HL-60 (cell line): ENCODE measurements at places on chromosomes 1 and 21.

DNA sequence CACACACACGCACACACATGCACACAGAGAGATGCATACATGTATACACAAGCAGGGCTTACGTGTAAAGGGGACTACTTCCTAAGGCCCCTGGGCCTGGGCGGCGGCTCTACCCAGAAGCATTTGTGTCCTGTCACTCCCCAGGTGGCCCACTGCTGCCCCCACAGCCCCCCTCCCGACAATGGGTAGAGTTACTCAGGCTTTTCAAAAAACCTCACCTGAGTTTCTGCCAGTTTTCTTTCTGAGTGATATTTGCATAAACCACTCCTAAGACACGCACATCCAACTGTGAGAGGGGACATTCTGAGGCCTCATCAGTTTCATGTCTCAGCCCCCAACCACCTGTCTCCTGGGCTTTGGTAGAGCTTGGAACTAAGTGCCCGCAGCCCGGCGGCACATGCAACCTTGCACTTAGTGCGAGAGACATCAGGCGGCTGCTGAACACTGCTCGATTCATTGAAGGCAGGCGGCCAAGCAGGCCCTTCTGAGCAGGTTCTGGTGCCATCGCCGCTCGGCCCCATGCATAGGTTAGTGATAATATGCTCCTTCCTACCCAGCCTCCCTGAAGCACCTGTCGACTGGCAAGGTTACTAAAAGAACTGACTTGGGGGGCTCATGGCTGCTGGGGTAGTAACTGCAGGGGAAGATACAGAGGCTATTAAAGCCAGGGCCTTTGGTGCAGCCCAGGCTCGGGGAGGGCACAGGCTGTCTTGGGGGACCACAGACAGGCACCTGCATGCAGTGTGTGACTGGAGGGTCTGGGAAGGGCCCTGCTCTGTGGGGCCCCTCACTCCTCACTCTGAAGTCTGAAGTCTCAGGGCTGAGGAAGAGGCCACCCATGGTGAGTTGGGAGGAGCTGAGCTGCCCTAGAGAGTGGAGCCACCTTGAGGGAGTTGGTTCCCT lies 364.2 kb upstream of the VAMP3 start:
- DNase-seq: no peak

DNA sequence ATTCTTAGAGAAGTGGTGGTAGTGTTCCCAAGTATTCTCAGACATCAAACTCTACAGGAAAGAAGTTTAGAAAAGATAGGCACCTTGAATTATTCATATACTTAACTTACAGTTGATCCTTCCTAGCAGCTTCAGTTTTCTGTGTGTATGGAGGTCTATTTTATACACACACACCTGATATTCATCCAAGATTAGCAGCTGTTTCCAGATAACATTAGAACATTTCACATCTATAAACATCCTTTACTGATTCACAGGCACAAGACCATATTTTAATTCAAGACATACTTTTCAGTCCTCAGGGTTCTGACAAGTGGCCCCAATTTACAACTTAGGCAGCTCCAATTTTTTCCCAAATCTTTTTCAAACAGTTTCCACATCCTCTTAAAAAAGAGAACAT lies 287.8 kb upstream of the USP25 start:
- DNase-seq: no peak

GRCh38 chr1:191993549-191993948 lies 164.7 kb upstream of the RGS18 start:
- no peak for DNase-seq

- peak; percentile 16 for DNase-seq
These were observed 31.8 kb downstream of the FBXO2 start for GRCh38 chr1:11622398-11622797.

GRCh38 chr1:241275981-241276380 lies 81.0 kb downstream of the RGS7 start:
- no peak for DNase-seq
